ENCODE measurements at places on chromosomes 12 and 14.

GRCh38 chr14:90274808-90275457 is 18.6 kb downstream of the PSMC1 start:
- DNase-seq = no peak

- no peak for DNase-seq
Measured at GRCh38 chr12:95896846-95897245, 38.1 kb downstream of the SNRPF start.

GRCh38 chr12:45582986-45583659 is 146.4 kb upstream of the ARID2 start:
- DNase-seq = no peak

GRCh38 chr12:45913631-45914030 is 76.7 kb downstream of the SCAF11 start:
- DNase-seq = no peak

DNA sequence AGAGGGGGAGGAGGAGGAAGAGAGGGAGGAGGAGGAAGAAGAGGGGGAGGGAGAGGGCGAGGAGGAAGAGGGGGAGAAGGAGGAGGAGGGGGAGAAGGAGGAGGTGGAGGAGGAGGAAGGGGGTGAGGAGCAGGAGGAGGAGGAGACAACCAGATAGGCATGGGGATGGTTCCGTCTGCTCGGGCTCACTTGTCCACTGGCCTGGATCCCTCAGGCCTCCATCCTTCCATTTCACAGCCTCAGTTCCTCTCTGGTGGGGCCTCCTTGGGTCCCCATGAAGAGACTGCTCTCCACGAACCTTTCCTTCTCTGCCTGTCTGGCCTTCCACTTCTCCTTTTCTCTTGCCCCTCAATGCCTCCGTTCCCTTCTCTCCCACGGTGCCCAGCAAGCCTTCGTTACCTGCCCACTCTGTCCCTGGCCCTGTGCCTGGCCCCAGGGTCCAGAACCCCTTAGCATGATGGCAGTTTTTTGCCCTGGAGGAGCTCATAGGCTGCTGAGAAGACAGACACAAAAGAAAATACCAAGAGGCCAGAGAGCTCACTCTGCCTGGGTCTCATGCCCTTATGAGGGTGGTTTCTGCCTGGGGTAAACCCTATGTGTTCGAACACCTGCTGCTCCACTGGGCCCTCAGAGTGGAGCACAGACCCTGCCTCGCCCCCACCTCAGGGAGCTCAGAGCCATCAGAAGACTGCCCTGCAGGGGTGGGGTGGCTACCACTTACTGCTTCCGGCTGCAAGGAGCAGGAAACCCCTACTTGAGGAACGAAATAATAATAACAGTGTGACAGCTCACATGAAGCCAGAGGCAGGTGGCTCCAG is 11.7 kb upstream of the CACNA2D4 start:
- DNase-seq = no peak

GRCh38 chr12:128844031-128844635 is 9.1 kb upstream of the GLT1D1 start:
- no peak for DNase-seq

DNA sequence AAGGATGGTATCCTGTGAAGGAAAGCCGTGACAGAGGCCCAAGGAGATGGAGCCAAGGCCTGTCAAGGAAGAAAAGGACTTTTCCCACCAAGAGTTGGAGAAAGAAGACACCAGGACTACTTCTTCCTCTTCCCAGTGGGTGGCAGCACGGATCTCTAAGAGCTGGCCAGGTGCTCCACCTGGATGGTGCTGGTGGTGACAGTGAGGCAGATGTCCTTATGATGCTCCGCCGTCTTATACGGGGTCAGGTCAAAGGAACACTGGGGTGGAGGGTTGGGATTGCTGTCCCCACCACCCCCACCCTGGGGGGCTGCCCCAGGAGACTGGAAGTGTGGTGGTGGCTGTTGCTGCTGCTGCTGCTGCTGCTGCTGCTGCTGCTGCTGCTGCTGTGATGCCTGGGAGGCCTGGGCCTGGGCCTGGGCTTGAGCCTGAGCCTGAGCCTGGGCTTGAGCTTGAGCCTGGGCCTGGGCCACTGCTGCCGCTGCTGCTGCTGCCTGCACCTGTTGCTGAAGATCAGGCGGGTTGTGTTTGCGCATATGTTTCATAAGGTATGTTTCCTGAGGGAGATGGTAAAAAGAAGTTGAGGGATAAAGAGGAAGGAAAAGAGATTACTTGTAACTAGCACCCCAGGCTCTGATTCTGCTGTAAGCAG is 4.8 kb upstream of the ING4 start:
- DNase-seq = no peak

DNA sequence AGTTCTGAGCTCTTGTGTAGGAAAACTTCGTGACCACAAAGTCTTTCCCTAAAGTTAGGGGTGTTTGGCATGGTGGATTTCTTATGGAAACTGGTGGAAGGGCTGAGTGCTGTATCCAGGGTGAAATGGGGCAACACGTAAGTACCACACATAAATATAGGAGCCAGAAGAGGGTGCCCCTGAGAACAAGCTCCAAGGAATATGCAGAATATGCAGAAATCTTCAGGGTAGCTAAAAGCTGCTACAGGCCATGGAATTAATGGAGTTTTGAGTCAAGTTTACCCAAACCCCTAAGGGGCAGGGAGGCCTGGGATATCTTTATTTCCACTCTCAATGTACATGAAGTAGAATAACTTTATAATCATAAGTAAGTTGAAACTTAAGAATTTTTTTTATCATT is 44.0 kb downstream of the ZNF664 start:
- DNase-seq = no peak

DNA sequence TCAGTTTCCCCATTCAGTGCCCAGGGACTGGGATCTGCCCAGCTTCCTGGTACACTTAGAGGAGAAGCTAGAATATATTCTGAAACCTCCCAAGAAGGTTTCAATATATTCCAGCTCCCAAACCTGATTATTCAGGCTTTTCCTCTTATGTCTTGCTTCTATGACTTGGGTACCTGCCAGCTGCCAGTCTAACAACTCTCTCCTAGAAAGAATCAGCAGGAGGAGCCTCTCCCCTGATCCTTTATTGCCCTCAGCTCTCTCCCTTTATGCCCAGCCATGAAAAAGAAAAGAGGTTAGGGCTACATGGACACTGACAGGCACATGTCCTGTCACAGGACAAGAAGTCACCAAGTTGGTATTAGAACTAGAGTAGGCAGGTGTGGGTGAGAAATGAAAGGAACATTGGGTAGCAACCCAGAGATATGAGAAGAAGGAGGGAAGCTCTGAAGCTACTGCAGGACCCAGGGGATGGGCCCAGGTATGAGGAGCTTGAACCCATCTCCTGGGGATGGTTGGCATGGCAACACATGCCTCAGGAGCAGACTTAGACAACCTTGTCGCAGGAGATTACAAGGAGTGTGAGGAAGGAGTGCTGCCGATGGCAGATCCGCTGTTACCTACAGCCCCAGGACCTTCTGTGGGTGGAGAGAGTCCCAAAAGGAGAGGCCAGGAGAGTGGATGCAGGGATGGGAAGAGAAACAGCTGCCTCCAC is 2.0 kb upstream of the CACNB3 start:
- no peak for DNase-seq

DNA sequence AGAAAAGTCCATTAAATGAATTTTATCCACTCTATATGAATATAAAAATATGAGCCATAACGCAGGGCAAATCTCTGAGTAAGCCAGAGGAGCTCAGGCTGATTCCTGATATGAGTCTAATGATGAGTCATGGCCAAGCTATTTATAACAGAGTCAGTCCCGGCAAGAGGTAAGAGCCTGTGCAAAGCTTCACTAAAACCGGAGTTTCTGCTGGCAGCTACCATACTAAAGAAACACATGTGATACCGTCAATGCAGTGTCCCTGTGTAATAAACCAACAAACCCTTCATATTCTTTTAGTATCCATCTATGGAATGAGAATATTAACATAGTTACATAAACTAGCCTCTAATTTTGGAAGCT is 319.4 kb downstream of the KCNC2 start:
- DNase-seq = no peak

DNA sequence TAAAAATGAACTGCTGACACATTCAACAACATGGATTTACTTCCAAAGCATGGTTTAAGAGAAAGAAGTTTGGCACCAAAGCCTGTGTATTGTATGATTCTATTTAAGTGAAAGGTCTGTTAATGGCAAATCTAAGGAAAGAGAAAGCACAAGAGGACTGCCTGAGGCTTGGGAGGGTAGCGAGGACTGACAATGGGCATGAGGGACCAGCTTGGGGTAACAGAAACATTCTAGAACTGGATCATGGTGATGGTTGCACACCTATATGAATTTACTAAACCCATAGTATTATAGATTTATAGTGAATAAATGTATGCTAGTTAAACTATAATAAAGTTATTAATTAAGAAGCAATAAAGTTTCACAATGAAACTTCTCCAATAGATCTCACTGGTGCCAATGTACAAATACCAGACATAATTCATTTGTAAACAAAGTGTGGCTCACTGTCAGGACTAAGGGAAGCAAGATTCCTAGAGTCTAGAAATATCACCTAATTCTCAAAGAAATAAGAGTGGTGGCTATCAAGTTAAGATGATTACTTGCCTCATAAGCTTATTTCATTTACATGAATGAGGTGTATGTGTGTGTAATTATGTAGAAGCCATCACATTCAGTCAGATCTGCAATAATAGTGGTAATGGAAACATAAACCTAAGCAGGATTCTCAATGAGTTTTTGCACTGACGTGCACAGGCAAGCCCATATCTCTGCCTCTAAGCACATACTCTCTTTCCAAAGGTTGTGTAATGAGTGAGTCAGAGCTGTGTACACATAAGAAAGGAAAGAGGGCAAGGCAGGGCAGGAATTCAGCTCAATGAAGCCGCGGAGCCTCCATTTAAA is 353.4 kb downstream of the KCNH5 start:
- DNase-seq = no peak

DNA sequence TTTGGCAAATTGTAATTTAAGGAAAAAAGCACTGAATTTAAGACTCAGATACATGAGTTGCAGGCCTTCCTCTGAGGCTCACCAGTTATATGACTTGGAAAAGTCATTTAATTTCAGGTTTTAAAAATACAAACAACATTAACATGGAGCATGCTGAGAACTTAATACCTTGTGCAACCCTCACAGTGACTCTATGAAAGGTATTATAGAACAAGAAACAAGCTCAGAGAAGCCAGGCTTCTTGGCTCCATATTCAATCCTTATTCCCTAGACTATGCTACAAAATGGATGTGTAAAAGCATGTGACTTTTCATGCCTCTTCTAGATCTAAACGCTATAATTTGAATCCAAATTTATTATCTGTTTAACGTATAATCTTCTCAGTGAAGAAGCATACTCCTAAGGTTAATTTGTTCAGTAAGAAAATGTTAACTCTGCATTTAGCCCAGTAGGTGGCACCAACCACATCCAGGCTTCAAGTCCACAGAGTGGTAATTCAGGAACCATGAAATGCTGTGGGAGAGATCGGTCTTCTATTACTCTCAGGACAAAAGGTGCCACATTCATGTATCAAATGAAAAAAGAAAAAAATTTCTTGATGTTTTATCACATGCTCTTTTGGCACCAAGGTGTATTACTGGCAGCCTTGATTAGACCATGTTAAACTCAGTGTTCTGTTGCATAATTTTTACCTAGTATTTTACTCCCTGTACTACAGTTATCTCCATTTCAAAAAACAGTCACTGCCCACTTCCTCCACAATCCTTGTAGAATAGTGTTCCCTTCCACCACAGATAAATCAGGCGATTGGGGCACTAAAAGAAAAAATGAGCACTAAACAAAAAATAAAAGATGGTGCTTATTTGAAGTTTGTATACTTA is 9.3 kb downstream of the CCDC196 start:
- peak; percentile 32 for DNase-seq

DNA sequence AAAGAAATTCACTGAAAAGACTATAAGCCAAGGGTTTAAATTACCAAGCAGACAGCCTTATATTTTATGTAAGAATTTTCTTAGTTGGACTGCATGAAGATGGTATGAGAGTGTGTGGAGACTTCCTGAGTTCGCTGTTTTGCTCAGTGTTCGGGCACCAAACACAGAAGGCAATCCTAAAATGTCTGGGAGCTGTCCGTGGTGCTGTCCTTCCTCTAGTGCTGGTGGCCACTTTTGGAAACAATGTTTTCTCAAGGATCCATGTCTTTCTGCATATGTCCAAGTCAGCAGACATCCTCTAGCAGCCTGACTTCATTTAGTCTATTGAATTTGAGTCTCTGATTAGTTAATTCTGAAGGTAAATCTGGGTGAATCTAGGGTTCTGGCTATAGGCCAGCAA is 135.8 kb downstream of the SLC8A3 start:
- DNase-seq = peak; percentile 76

DNA sequence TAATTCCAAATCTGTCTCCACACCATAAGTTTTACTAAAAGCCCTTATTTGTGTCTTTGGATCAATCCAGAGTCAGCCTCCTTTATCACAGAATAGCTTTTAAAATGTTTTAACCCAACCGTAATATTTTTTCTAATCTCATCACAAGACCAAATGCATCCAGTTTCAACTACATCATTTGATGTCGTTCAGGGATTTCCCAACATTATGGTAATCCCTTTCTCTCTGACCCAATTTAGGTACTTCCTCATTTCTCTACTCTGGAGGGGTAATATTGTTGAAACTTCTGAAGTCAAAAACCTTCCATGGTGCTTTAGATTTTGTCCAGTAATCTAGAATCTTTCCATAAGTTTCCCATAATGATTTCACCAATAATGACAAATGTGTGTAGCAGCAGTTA is 596.8 kb downstream of the SOX5 start:
- no peak for DNase-seq

DNA sequence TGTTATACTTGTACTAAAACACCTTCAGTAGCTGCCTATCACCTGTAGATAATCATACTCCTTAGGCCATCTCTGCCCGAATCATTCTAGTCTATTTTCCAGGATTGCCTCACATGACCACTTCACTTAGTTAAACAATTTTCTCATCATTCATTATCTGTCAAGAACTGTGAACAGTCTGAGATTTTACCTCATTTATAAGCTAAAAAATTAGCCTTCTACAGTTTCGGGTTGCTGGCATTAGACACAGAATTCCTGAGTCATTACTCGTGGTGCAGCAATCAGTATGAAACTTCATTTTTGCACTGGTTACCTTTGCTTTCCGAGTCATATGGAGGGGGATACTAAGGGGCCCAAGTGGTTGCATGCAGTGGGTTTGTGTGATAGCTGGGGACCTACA is 57.6 kb upstream of the OTOGL start:
- no peak for DNase-seq

GRCh38 chr12:123071857-123072256 is 79.0 kb downstream of the PITPNM2 start:
- DNase-seq = peak; percentile 26

DNA sequence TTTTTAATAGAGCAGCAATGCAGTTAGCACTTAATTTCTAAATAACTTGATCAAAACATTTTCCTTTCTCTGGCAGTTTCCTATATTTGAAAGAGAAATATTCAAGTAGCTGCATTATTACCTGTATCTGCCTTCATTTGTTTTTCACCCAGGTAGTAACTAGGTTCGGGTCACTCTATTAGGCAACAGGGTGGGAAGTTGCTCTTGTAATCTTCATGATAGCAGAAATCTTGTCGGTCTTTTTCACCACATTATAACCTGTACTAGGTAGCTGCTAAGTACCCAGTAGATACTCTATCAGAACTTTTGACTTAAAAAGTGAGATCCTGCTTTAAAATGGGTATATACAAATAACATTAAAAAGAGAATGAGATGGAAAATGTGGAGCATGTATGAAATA is 2.4 kb upstream of the PIK3C2G start:
- DNase-seq = no peak

- no peak for DNase-seq
Measured at GRCh38 chr12:132469423-132469822, 20.5 kb upstream of the FBRSL1 start.

Data from neuronal stem cell (in vitro differentiated cells).